ENCODE measurements at places on chromosomes 4 and X. TPM values are rescaled to one million over a fixed set of nuclear protein-coding genes. Genes with fewer than 3 reads are reported as not detected.

MAGEB6 gene
- not detected for total RNA-seq

GPRASP1 gene
- total RNA-seq: 0.14 TPM

NDP gene
- total RNA-seq: not detected

TET2 gene
- 6.7 TPM for total RNA-seq

HSD17B13 gene
- total RNA-seq: not detected

BST1 gene
- 4.3 TPM for total RNA-seq

CORIN gene
- 0.05 TPM for total RNA-seq

GIMD1 gene
- total RNA-seq: not detected

NPFFR2 gene
- 0.14 TPM for total RNA-seq

ZNF718 gene
- total RNA-seq: 3.5 TPM

CSAG1 gene
- not detected for total RNA-seq

SPANXN3 gene
- not detected for total RNA-seq

CLCN4 gene
- 1.5 TPM for total RNA-seq

DBET gene
- total RNA-seq: not detected

CXCL5 gene
- total RNA-seq: 4.6 TPM

PRRG3 gene
- total RNA-seq: not detected

TBC1D19 gene
- total RNA-seq: 10.1 TPM

TCEANC gene
- total RNA-seq: 1.3 TPM

HSFX4 gene
- total RNA-seq: not detected

HSPA4L gene
- total RNA-seq: 45.2 TPM

CLGN gene
- total RNA-seq: not detected
